ENCODE measurements at places on chromosomes 6 and 20.
A peak's percentile ranks its signal among the peaks of the same experiment; 100 is the strongest.

- no peak for DNase-seq
Measured at GRCh38 chr6:156982168-156982567, 205.0 kb downstream of the ARID1B start.

DNA sequence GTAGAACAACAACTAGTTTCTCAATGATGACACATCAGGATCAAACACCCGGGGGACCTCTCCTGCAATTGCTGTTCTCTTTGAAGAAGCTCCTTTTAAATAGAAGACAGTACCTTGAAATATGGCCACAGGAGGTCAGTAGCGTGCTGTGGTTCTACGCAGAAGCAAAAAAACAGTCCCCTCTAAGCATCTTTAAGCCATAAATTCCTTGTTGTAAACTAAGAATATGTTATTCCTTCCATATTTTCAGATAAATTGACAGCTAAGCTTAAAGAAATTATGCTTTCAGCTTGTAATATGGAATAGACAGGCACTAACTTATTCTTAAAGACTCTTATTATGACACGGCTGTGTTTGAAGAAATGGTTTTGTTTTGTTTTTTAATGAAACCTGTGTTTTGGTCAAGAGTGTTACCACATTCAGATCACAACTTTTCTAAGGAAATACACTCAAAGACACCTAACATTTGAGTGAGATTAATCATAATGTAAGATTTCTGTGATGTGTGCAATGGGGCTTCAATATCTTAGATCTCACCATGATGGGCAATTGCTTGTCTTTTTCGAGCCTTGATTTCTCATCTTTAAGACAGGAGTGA, 49.7 kb upstream of the IL20RA start:
- peak; percentile 41 for DNase-seq

DNA sequence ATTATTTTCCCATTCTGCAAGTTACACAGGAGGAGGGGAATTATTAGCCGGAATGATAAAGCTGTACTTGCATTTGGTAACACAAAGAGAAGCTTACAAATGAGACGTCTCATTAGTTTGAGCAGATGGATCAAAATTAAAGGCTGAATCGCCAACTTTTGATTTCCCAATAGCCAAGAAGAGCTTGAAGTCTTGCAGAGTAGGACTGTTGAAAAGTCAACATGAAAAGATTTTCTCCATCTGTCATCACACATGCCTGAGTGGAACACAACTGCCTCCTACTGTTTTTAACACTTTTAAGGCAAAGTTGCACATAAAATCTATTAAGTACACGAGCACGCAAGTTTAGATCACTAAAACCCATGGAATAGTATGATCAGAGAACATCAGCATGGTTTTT, 176.2 kb downstream of the ASCC3 start:
- no peak for DNase-seq

DNA sequence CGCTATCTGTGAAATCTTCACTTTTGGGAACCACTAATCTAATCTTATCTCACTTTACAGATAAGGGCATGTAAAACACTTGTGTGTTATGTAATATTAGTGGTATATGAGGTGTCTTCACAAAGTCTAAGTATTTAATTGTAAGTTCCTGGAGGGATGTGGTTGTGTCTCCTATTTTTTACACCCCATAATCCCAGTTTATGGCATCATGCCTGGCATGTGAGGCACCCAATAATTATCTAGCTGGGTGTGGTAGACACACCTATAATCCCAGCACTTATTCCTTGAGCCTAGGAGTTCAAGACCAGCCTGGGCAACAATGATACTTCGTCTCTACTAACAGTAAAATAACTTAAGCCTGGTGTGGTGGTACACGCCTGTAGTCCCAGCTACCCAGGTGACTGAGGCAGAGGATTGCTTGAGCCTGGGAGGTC, 16.5 kb upstream of the TBCC start:
- no peak for DNase-seq

DNA sequence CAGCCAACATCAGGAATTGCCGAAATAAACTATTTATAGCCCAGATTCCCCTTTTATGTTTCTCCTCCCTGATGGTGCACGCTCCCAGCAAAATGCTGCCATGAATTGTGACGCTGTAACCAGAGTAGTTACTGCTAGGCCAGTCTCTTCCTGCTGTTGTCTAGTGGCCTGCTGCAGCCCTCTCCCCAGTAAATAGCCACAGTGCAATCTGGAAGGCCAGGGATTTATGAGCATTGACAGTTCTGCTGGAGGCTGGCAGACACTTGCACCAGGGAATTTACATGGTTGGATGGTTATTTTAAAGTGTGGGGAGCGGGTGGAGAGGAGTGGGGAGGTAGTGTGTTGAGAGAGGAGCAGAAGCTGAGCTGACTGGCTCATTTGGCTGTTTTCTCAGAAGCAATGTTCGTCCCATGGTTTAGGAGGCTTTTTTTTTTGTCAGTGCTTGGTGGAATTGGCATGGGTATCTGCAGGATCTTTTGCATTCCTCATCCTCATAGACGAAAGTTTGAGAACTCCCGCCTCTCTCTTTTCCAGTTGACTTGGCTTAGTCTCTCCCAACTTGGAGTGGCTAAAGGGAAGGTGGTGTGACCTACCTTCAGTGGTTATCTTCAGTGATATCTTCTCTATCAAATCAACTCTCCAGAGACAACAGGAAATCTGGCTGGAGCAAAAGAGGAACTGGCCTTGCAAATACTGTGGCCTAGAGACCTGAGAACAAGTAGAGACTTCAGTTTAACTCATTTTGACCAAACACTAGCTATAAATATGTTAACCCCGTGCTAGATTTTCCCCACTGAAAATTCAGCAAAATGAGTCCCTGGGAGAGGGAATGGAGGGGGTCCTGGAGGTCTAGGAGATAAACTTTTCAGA, 99.3 kb upstream of the VSTM2L start:
- DNase-seq, result no peak

DNA sequence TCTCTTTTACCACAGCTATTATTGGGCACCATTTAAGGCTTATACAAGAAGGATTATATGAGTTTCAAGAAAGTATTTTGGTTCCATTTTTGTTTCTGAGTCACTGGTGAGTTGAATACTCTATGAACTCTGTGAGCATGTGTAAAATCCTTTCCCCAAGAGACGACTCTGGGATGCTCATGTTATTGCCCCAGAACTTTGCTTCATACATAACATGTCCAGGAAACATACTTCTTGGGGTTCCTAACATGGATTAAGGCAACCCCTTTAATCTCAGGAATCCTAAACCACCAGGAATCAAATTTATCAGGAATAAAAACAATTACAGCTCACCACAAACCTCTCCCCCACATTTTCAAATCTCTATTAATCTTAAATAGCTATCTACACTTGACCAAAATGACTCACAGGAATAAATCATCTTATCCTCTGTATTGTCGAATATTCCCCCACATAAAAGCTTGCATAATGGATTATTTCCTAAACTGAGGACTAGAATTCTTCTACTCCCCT, 117.5 kb upstream of the COL21A1 start:
- DNase-seq, result no peak

DNA sequence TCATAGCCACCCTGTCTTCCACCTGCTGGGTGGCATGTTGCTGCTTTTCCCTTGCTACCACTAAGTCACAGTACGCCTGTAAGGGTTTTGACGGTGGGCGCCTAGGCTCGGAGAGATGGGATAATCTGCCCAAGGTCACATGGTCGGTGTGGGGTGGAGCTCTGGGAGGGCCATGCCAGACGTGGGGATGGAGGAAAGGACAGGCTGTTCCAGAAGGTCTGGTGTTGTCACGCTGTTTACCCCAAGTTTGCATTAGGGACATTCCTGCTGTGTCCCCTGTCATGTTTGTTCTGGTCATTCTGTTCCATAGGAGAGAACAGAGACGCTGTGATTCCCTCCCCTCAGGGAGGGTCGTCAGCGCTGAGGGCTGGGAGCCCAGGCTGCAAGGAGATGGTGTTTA, 16.1 kb downstream of the IP6K3 start:
- DNase-seq, result no peak

DNA sequence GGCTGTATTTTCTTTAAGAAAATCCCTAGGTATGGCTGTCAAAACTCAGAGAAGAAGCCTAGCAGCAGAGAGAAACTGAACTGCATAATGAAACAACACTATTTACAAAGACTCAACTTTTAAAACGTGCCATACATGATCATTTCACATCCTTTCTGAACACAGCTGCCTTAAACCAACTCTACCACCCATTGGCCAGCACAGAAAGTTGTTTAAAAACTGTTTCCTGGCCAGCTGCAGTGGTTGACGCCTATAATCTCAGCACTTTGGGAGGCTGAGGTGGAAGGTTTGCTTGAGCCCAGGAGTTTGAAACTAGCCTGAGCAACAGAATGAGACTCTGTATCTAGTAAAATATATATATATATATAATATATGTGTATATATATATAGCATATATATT, 336.4 kb upstream of the SOX4 start:
- no peak for DNase-seq

- DNase-seq, result no peak
Measured at GRCh38 chr6:31525553-31525931, 3.2 kb upstream of the MCCD1 start.

- no peak for DNase-seq
Measured at GRCh38 chr6:33547499-33547898, 32.6 kb downstream of the BAK1 start.

Measured in naive thymus-derived CD4-positive, alpha-beta T cell (primary cell).